NCI-H187 treated with DMSO at 0.1 percent for 48 hours (cell line): ENCODE measurements at places on chromosomes 2 and 18.
A peak's percentile ranks its signal among the peaks of the same experiment; 100 is the strongest.

DNA sequence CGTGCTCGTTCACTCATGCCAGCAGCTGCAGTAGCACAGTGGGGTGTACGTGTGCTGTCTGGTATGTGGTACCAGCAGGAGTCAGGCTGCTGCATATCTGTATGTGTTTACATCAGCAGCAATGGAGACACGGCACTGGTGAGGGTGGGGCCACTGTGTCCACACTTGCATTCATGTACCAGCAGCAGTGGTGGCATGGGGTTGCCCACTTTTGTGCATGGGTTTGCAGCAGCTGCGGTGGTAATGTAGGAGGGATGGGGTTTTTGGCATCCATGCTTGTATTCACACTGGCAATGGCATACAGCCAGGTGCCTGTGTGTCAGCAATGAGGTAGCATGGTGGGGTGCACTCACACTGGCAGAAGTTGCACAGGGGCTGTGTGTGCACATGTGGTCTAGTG, 187.8 kb downstream of the KCNJ3 start:
- no peak for DNase-seq

GRCh38 chr2:233271693-233272092, 20.2 kb downstream of the ATG16L1 start:
- no peak for DNase-seq

GRCh38 chr2:64945973-64946768, 43.0 kb upstream of the SLC1A4 start:
- no peak for DNase-seq

DNA sequence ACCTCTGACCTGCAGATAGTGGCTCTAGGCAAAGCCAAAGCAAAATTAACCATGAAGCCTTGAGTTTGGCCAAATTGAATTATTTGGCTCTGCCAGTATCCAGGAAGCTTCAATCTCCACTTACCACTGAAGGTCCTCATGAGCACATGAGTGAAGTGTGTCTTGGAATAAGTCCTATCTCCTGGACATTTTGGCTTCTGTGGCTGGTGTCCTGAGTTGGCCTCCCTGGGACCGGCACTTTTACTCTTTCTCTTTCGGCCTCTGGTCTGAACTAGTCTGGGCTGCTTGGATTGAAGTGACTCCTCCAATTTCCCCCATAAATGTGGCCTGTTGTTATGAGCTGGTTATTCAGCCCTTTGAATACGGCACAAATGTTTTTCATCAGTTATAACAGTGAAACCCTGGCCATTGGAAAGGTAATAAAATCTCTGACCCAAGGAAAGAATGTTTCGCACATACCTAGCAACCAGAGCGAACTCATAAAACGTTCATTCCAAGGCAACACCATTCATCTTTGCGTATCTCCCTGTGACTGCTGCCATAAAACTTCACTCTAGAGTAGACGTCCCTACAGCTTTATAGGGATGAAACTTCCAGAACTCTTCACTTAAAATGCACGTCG, 216.4 kb downstream of the LPIN1 start:
- no peak for DNase-seq

DNA sequence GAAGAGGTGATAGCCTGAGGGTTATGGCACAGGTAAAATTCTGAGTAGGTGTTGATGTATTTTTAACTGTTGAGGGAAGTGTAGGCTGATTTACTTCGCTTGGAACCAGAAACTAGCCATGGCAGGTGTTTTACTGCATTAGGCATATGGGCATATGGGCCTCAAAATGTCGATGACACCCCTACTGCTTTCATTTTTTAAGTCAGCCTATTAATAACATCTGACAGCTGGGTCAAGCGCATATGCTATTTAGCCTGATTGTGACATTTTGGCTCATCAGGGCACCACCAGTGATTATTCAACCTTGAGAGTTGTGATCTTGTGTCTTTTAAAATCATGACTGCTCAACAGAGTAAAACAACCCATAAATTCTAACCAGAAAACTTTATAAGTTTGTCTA, 1396.9 kb upstream of the NXPH2 start:
- no peak for DNase-seq

DNA sequence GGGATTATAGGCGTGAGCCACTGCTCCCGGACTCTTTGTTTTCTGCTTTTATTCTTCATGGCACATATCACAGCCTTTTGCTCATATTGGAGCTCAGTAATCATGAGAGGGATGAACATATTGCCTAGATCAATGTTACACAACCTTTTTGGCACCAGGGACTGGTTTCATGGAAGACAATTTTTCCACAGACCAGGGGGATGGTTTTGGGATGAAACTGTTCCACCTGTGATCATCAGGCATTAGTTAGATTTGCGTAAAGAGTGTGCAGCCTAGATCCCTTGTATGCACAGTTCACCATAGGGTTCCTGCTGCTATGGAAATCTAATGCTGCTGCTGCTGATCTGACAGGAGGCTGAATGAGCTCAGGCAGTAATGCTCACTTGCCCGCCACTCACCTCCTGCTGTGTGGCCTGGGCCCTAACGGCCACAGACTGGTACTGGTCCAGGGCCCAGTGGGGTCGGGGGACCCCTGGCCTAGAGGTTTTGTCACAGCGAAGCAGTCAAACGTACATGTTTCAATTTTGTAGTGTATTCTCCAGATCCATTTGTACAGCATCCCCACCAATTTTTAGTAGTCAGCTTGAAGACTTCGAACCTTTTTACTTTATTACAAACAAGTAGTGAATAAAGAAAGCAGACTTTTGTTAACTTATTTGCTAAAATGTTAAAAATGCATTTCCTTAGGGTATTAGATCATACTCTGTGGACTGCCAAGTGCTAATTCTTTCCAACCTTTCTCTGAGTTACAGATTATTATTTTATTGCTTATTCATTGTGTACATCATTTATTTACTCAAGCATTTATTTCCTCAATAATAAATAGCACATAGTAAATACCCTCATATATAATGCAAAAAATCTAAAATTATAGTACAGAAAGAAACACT, 6.2 kb downstream of the DAW1 start:
- DNase-seq = no peak

DNA sequence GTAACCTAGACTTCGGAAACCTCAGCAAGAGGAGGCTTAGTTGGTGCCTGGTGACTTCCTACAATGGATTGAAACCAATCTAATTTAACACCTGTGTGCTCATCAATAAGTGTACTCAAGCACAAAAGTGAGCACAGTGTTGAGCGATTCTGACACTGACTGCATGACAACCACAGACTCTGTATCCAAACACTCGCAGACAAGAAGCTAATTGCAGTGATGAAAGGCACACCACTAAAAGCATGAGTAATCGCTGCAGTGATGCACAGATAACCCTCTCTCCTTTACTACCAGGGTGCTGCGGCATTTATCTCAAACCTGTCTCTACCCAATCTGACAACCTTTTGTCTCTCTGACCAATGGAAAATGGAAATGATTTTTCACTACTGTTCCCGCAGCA, 168.1 kb downstream of the AFF3 start:
- no peak for DNase-seq

- DNase-seq = no peak
These were observed 274.0 kb downstream of the TSN start for GRCh38 chr2:122029456-122029855.

DNA sequence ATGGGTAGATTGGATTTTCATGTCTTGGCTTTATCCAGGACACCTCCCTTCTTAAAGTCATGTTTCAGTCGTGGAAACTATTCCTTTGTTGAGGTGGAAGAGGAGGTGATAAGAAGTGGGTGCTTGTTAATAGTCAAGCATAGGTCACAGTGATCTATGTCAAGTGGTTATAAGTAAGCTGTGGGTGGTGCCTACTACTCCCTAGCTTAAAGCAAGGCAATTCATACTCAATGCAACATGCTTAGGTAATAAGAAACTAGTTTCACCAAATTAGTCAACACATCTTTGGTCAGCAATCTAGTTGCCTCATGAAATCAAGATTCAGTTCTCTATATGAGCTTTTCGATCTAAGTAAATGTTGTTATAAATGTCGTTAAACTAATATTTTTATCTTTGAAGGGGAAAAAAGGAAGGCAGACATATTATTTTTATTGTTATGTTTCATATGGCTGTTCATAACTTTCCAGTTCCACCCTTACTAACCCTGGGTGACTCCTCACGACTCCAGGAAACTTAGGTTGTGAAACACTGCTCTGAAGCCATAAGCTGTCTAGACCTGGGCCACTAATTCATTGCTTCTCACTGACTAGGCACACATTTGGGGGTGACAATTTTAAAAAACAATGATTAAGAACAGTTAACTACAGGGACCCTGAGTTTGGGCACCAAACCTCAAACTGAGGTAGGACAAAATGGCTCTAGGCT, 5.8 kb upstream of the ABCB11 start:
- DNase-seq = no peak

DNA sequence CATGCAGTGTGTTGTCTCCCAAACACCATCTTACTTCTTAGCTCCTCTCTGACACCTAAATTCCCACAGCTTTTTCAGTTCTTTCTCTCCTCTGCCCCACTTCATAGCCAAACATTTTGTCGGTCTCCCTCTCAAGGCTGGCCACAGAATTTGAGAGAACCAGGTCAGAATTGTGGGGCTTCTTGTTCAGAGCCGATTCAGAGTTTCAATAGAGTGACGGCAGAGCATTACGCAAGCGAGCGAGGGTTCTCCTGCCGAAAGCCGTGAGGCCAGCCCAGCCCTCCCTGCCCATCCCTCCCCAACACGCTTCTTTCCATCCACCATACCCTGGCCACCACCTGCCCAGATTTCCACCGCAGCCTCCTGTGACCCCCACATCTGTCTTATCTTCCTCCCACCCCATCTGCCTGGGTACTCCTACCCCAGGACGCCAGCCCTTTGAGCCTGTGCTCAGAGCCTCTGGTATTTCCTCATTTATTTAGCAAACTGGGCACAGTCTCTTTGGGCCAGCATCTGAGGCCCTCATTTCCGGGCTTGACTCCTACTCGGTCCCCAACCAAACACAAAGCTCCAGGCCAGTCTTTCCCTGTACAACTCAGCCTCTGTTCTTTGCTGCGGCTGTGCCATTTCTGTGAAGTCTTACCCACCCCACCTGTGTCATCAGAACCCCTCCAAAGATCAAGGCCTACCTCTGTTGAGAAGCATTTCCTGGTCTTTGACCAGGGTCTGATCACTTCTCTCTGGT, 70.0 kb upstream of the MAP4K4 start:
- DNase-seq = no peak

- DNase-seq = no peak
These were observed 16.7 kb upstream of the ADI1 start for GRCh38 chr2:3535794-3536681.

- DNase-seq = no peak
These were observed 136.6 kb downstream of the SPAG16 start for GRCh38 chr2:213420828-213421385.

- no peak for DNase-seq
These were observed 16.7 kb upstream of the TWIST2 start for GRCh38 chr2:238831177-238831576.

DNA sequence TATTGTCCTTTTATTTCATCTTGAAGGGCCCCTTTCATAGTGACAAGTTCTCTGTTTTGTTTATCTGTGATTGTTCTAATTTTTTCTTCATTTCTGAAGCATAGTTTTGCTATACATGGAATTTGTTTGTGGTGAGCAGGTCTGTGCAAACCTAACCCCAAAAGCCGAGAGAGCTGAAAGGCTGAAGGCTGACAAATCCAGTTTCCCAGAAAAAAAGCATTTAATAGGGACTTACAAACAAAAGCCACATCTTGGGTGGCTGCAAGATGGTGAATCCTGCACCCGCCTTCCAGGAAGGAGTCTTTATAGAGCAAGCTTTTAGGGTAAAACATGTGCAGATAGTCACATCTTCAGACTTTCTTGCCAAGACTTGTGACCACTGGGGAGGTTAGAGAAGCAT, 473.4 kb upstream of the TRIB2 start:
- DNase-seq = no peak

GRCh38 chr2:201432621-201433393, 18.5 kb downstream of the TRAK2 start:
- no peak for DNase-seq

DNA sequence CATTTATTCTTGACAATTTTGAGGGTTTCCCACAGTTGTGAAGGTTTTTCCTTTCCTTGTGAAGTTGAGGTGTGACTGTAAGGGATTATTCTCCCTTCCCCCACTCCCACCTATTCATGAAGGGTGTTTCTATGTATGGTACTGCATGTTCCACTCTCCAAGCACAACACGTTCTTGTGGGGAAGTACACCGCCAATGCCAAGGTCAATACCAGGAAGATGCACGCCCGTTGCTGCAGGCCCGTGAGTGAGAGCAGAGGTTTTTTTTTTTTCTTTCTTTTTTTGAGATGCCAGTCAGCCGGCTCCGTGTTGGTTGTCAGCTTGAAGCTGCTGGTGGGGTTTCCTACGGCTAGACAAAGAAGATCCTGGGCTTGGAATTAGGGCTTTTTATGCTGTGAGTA, 38.6 kb upstream of the EPHA4 start:
- DNase-seq = no peak

- no peak for DNase-seq
These were observed 524.2 kb upstream of the TCF4 start for GRCh38 chr18:56112013-56112749.

GRCh38 chr2:161136696-161137324, 23.4 kb upstream of the TANK start:
- no peak for DNase-seq

DNA sequence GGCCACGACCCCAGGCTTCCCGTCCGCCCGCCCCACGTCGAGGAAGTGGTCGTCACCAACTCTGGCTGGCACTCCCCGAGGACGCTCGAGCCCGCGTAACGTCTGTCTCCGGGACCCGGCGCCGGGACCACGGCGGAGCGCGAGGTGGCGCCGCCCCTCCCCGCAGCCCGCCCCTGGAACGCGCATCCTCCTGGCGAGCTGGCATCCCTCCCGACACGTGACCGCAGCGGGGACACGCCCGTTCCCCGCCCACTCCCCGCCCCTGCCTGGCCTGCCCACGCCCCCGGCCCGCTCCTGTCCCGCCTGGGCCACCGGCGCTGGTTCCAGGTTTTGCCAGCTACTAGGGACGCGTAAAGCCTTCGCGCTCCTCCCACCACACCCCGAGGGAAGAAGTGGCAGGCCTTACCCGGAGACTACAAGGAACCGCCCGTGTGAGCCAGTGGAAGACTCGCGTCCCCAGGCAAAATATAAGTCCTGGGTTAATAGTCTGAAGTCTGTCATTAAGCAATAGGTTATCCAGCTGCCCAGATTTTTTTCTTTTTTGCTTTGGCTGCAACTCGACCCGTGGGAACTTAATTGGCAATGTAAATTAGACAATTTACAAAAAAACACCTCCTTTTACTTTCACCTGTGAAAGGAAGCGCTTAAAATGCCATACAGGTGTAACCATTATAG, at the start of gene OSBPL1A:
Gene OSBPL1A, minus strand, starts transcription at position 131 of the 675 bp plus-strand sequence. CDS start 20,291 bp downstream, outside the sequence.
- peak; percentile 59 for DNase-seq
